ENCODE measurements at places on chromosomes 6 and 20.

DNA sequence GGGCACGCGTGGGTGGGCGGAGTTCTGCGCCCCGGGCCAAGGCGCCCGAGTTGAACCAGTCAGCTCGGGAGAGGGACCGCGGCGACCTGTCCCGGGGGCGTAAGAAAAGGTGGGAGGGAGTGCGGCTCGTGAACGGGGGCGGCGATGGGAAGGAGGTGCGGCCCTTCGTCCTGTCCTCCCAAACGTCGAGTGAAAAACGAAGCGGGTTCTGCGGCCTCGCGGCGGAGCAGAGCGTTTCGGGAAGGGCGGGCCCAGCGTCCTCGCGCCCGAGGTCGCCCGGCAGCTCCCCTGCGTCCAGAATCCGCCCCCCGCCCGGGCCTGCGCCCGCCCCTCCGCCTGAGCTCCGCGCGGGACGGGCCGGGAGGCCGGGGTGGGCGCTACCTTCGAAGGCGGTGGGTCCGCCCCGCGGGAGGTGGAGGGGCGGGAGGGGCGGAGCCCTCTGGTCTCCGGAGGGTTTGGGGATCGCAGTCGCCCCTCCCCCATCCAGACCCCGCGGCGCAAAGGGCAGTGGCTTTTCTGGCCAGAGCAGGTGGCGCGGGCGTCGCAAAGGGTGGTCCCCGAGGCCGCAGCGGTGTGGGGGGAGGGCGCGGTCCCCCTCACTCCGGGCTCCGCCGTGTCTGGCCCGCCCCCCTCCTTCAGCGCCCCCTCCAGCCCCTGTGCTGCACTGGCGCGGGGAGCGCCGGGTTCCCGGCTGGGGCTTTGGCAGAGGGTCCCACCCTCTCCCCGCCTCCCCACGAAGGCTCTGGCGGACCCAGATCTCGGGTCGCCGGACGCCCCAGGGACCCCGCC, 838 bp downstream of the STMN3 start:
- DNase-seq = no peak

DNA sequence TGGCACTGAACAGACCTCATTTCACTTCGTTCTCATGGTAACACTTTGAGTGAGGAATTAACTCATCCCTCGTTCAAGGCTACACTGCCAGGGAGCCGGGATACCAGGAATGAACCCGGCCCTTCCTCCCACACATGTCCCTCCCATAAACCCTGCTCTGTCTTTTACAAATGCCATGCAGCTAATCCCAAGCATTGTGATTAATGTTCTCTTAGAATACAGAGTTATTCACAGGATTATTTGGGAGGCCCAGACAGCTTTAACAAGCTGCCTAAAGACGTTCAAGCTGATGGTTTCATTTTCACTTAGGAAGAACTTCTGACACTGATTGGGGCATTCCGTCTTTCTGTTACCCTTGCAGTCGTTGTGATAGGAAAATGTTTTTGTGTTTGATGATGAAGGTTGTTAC, 42.5 kb upstream of the CD83 start:
- peak; percentile 90 for DNase-seq

DNA sequence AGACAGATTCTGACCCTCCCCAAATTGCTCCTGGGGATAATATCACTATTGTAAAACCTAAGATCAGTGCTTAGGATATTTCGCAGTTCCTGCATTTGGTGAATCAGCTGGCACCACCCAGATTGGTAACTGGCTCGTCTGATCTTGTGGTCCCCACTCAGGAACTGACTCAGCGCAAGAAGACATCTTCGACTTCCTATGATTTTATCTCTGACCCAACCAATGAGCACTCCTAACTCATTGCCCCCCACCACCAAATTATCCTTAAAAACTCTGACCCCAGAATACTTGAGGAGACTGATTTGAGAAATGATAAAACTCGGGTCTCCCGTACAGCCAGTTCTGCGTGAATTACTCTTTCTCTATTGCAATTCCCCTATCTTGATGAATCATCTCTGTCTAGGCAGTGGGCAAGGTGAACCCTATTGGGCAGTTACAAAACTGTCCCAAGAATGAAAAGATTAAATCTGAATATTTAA, 55.7 kb upstream of the PRND start:
- DNase-seq = peak; percentile 87

- no peak for DNase-seq
Observed at GRCh38 chr6:53986721-53987521, 124.3 kb upstream of the MLIP start.

- no peak for DNase-seq
Observed at GRCh38 chr6:96491926-96492325, 29.7 kb upstream of the UFL1 start.

DNA sequence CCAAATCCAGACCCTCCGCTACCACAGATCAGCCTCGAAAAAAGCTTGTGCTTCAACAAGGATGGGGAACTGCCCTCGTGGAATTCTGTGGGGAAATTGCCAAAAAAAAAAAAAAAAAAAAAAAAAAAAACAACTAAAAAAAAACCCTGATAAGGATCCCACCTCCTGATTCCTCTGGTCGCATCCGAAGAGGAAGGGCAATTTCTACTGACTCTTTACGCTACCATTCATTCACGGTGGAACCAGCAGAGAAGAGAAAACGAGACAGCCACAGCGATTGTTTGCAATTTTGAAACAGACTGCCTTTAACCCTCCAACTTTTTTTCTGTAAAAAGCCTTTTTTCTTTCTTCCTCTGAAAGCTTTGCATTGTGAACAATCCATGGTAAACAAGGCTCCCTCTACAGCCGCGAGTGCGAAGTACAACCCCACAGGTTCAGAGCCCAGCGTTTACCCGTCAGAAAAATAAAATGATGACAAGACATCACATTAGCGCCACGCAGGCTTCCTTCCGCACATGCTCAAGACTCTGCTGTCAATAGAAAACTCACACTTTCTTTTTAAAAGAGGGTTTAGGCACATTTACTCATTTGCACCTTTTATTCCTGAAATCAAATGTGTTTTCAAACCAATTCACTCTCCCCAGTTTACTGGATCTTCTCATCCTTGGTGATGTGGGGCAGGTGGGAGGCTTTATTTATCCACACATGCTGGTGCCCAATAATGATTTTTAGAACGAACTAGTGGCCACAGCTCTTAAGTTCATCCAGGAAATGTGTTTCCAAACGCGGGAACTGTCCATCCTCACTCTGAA, 100.0 kb downstream of the NOL4L start:
- DNase-seq = peak; percentile 86

GRCh38 chr6:20850686-20851416, 316.6 kb downstream of the CDKAL1 start:
- no peak for DNase-seq

DNA sequence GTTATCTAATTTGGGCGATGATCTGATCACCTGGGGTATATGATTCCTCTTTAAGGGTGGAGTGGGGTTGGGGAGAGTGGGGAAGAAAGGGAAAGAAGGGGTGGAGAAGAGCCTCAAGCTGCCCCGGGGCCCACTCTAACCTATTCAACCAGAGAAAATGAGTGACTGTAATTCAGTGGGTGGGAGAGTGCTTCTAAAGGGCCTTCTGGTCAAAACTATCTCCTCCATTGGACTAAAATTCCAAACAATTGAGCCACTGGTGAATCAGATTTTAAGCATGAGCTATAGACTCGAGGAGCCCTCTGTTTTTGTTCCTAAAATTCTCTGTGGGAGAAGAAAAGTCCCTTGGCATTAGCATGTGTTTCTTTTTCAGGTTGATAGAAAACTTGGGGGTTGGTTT, 296.8 kb downstream of the CLIC5 start:
- no peak for DNase-seq

DNA sequence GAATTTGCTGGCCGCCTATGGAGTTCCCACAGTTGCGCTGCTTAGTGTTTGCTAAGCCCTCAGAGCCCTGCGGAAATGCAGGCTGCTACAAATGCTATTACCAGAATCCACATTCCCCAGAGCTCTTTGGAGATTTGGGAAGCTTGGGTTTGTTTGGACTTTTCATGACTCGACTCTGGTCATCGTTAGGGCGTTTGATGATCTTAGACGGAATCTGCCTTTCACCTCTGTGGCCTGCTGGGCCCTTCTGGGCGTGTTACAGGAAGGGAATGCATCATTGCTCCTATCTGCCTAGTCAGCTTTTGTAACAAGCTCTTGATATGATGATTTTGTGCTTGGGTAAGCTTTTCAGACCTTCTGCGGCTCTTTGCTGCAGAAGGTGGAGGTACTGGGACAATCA, 50.8 kb downstream of the EYA2 start:
- no peak for DNase-seq

- peak; percentile 79 for DNase-seq
Observed at GRCh38 chr6:2810092-2810671, 31.5 kb downstream of the SERPINB1 start.

GRCh38 chr6:135018052-135018451, 36.6 kb downstream of the HBS1L start:
- DNase-seq = no peak

GRCh38 chr6:84796343-84796742, 31.9 kb upstream of the TBX18 start:
- DNase-seq = no peak

GRCh38 chr20:45835329-45835765, 1.7 kb downstream of the SNX21 start:
- peak; percentile 31 for DNase-seq

DNA sequence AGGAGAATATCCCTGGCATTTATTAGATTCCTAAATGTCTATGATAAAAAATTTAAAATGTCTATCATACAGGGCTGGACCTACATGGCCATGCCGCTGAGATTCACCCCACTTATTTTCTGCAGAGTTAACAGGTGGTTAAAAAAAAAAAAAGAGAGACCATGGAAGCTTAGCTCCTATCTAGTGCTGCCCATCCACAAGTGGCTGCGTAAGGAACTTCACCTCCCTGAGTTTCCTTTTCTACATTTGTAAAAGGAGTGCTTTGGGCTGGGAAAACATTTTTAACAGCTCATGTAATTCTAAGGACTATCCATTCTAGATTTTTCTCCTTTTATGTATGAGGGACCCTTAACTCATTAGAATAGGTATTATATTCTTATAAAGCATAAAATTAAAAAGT, 534.1 kb downstream of the MMUT start:
- no peak for DNase-seq

- no peak for DNase-seq
Observed at GRCh38 chr20:11447371-11448100, 470.2 kb upstream of the BTBD3 start.

- no peak for DNase-seq
Observed at GRCh38 chr6:136989571-136990241, 55.1 kb downstream of the IL20RA start.

DNA sequence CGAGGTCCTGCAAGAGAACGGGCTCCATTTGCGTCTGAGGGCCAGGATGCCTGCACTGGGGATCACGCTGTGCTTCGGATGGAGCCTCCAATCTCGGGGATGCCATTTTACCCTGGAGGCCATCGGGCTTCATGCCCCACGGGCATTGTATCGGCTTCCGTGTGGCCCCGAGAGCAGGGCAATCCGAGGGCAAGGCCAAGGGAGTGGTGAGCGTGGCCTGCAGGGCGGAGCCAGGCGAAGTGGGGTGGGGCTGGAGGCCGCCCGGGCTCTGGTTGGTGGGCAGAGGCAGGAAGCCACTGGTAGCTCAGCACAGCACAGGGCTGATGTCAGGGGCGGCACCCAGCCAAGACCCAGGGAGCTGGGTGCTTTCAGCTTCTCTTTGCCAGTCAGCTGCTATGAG, 57.5 kb upstream of the BHLHE23 start:
- no peak for DNase-seq

DNA sequence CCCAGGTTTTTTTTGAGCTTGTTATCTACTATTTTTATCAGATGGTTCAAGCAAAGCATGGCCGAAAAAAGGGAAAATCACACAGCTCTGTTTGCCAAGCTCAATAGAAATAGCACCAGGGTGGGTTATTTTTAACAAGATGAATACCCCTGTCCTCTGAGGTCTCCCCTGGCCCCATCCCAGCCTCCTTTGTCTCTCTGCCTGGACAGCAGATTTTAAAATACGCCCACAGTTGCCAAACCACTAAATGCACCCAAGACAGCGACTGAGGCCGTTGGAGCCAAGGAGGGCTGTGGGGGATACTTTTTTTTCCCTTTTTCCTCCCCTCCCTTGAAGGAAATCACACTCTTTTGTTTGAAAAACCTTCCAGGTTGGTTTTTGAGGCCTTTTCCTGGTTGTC, 106.6 kb downstream of the VEGFA start:
- DNase-seq = no peak
